Suppressor macrophage treated with lipopolysaccharide for 1 hour (primary cell): ENCODE measurements at places on chromosomes 13 and 19.
A peak's percentile ranks its signal among the peaks of the same experiment; 100 is the strongest.

DNA sequence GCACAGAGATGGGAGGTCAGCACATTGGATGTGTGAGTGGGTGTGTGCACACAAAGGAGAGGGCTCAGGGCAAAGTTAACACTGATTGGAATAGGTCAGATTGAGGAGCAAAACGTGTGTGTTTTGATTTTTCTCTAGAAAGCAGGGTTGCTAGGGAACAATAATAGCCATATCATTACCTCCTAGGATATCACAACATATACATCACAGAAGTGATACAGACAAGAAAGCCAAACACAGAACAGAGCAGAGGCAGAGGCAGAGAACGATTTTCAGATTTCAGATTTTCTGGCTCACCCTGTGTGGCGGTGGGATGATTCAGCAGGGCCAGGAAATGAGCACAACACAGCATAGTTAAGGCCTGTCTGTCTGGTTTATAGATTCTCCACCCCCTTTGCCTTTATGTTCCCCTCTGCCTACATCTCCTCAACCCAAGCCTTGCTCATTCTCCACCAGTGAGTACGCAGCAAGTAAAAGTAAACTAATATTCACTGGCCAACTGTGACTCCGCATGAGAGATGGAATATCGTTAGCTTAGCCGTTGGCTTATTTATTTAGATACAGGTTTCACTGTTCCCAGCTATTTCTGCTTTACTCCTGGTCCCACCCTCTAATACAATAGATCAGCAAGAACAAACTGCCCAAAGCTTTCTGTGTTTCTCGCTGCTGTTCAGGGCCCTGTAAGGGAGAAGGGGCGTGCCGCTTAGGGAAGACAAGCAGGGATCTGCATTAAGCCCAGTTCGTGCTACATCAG is 182.7 kb upstream of the TSC22D1 start:
- peak; percentile 47 for DNase-seq

- DNase-seq, result no peak
Observed at GRCh38 chr13:50691176-50691680, 152.3 kb downstream of the DLEU7 start.

- no peak for DNase-seq
Observed at GRCh38 chr19:14495672-14496028, 277 bp downstream of the GIPC1 start.

DNA sequence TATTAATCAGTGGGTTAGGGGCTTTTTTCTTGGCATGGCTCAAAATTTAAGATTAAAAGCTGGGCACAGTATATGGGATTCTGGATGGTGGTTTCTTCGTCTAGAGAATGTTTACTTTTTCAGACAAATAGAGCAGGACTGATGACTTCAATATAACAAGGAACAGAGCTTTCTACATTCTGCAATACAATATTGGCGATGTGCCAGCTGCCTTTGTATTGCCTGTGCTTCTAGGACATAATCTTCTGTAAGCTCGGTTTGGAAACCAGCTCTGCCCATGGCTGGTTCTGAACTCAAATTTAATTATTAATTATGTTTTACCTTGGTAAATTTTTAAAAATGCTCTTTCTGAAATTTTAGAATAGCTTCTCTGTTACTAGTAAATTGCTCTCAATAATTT is 139.1 kb upstream of the TRPC4 start:
- DNase-seq, result peak; percentile 1

DNA sequence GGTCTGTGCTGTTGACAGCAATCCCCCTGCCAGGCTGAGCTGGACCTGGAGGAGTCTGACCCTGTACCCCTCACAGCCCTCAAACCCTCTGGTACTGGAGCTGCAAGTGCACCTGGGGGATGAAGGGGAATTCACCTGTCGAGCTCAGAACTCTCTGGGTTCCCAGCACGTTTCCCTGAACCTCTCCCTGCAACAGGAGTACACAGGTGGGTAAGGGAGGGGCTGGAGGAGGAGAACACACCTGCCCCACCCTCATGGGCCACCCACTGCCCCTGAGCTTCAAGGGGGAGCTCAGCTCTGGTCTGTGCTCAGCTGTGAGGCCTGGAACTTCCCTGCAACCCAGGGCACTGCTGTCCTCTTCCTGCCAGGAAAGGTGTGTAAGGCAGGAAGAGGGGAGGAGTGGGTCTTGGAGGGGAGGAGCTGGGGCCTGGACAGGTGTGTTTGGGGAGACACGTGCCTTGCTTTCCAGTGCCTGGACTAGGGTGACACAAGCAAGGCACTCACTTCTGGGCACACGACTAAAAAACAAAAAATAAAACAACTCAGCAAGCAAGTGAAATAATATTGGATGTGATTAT is 3.9 kb downstream of the SIGLEC7 start:
- no peak for DNase-seq

DNA sequence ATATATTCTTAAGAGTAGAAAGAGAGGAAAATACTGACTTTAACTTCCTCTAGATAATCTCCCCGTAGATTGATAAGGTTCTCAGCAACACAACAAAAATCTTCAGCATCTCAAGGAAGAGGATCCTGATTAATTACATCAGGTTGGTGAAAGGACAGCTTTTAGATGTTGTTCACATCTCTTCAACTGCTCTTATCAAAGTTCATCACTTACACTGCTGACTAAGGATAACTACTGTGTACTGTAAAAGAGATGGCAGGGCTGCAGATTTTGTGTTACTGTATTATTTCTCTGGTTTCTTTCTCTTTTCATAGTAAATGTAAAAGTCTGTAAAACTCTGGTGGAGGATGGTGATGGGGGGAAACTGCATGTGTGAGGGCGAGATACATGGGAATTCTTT is 133.7 kb downstream of the PCDH9 start:
- DNase-seq, result no peak
